ENCODE measurements at places on chromosomes 7 and 10.

DNA sequence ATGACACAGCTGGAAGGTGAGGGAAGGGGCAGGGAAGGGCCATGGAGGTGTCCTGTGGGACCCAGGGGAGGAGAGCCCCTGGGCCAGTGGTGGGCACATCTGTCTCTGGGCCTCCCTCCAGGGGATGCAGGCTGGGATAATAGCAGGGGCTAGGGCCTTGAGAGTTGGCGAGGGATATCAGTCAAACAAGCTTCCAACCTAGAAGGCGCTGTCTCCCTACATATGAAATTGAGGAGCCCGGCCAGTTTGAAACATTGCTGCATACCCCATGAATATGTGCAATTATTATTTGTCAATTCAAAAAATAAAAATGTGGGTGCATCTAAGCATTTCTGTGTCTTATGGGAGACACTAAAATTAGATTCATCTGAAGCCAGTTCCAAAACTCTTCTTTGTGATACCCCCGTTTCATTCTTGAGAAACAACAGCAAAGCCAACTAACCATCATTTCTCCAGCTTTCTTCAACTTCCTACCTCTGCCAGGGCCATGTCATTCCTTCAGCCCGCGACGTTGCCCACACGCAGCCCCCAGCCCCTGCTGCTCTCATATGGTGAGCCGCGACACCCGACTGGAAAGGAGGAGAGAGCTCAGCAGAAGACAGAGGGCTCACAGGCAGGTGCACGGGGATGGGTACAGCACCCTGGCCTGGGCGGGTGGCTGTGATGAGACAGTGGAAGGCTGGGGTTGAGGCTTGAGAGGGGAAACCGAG lies 418.7 kb downstream of the GLRX3 start:
- DNase-seq, result no peak

- no peak for DNase-seq
Observed at GRCh38 chr7:44563171-44563679, 10.5 kb downstream of the DDX56 start.

GRCh38 chr10:82938331-82938730 lies 1063.3 kb downstream of the NRG3 start:
- no peak for DNase-seq

GRCh38 chr10:2949948-2950354 lies 117.4 kb upstream of the PFKP start:
- peak; percentile 24 for DNase-seq

- DNase-seq, result peak; percentile 48
Observed at GRCh38 chr10:79241990-79242619, 105.2 kb upstream of the PPIF start.

GRCh38 chr7:14207138-14207537 lies 217.7 kb upstream of the ETV1 start:
- no peak for DNase-seq

DNA sequence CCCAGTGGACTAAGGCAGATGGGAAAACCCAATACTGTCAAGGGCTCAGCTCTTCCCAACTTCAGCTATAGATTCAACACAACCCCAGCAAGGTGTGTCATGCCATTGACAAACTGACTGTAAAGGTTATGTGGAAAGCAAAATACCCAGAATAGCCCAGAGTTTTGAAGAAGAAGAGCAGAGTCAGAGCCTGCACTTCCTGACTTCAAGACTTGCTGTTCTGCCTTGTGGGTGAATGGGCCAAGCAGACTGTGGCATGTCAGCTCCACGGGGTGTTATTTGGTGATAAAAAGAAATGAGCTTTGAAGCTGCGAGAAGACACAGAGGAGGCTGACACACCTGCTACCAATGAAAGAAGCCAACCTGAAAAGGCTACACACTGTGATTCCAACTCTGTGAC lies 89.7 kb downstream of the NKX6-2 start:
- DNase-seq, result no peak

GRCh38 chr7:156139112-156139511 lies 326.8 kb upstream of the SHH start:
- DNase-seq, result no peak

- no peak for DNase-seq
Observed at GRCh38 chr7:99196536-99197258, 11.2 kb downstream of the KPNA7 start.

GRCh38 chr10:3530346-3530745 lies 254.7 kb downstream of the KLF6 start:
- no peak for DNase-seq

DNA sequence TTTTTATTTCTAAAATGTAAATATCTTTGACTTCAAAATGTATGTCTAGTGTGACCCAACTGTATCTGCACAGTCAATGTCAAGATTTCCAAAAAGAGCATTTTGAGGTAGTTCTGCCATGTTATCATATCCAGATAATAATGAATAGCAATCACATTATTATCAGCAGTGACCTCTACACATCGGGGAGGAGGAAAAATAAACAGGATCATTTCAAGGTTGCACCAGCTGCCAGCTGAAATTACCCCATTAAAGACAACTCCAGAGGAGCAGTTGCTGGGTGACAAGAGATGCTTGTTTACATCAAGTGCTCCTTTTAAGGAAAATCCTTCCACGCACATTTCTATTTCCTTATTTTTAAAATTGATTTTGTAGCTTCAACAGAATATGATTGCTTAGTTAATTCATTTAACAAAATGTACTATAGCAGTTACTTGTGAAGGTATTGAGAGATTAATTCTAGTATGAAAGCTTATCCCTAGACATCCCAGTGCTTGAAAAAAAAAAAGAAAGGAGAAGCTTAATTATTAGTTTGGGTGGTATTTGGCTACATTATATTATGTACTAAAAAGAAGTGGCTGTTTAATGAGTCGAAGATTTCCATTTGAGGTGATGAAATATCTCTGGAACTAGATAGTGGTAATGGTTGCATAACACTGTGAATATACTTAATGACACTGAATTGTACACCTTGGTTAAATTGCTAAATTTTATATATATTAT lies 19.3 kb upstream of the SLC35G1 start:
- DNase-seq, result no peak

DNA sequence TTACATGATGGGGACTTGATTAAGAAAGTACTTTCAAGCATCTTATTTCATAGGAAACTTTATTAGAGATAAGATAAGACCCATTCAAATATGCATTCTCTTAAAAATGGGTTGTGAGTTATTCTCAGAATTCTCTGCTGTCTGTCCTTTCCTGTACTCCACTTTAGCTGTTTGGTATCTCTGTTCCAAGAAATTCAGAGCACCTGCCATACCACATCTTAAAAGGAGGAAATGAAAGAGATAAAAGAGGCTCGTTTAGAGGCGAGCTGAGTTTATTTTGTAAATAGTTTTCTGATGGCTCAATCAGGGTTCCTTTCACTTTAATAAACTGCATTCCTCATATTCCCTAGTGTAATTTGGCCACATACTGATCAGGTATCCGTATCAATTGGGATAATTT lies 87.2 kb downstream of the MDFIC start:
- DNase-seq, result no peak

DNA sequence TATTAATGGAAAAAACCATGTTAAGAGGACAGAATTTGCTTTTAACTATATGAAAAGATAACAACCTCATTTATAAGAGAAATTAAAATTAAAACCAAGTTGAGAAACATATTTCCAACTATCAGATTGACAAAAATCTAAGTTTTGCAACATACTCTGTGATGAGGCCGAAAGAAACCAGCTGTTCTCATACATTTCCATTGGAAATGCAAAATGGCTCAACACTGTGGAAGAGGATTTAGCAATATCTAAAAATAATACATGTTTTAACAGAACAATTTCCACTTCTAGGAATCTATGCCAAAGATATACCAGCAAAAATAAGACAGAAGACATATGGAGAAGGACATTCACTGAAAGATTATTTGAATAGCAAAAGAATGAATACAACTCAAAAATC lies 268.8 kb downstream of the DYNC1I1 start:
- no peak for DNase-seq

- DNase-seq, result no peak
Observed at GRCh38 chr7:81845744-81846241, 75.9 kb upstream of the HGF start.

GRCh38 chr10:33134011-33134751 lies 176.2 kb upstream of the ITGB1 start:
- DNase-seq, result peak; percentile 51

DNA sequence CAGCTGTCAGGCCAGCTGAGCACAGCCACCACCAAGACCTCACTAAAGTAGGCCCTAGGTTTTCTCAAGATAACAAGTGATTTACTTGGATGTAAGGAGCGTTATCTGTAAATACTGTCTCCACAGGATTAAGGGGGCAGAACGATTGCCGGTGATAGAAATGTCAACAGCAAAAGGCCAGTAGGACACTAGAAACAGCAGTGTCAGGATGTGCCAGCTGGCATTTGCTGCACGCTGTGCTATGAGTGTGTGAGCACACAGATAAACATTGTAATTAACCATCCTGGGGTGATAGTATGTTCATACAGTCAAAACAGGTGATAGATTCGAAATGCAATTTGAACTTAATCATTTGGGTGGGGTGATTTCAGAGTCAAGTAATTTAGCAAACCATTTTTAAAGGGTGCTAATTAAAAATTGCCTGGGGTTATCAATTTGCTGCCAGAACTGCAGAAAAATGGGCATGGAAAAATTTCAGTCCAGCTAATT lies 36.3 kb upstream of the NOBOX start:
- no peak for DNase-seq

DNA sequence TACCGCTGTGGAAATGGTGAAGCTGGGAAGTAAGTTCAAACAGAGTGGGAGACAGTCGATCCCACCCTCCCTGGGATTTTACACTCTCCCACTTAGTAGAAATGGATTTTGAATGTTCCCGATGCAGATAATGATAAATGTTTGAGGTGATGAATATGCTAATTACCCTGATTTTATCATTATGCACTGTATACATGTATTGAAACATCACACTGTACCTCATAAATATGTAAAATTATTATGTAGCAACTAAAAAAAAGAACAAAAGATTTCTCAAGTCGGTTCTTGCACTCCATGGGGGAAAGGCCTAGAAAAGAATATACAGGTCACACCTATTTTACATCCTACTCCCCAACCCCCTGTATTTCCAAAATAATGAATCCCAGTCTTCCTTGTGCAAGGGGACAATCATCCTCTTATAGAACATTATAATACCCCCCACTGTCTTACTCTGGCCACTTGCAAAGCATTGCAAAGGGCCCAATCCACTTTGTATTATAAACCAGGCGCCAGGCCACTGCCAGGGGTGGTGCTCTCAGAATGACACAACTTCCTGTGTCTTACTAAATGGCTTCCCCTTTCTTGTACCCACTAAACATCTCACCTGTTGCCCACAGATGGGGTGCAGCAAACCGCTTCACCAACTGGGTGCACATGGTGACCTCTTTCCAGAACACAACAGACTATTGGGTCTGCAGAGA lies 20.6 kb upstream of the OR2AE1 start:
- no peak for DNase-seq

- no peak for DNase-seq
Observed at GRCh38 chr7:114687238-114687637, 234.7 kb upstream of the MDFIC start.

DNA sequence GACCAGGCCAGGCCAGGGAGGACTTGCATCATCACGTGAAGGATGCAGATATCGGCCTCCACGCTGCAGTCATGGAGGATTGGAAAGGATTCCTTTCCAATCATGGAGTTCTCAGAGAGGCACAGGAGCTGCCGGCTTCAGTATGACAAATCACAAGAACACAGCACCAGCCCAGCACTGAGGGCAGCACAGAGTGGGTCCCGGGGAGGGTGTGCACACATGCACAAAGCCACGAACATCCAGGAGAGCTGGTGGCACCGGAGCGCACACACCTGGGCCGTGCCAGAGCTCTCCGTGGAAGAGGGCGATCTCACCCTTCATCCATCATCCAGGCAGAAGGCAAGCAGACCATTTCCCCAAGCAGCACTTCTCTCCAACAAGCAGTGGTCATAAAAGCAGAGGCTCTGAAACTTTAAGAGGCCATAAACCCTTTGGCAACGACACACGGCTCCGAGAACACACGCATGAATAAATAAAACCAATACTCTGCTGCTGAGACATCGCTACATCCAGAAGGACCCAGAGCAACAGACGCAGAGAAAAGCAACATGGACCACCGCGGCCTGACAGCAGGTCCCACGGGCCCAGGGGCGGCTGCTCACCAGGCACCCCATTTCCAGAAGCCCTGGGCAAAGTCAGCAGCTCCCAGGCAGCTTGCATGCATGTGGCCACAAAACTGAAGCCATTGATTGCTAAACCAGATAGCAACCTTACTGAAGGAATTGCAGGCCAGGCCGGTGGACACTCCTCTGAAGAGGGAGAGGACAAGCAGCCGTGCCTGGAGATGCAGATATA lies 180.8 kb downstream of the USP6NL start:
- DNase-seq, result no peak

- DNase-seq, result no peak
Observed at GRCh38 chr7:90595801-90596670, at the start of gene CDK14. CDK14 (plus strand) TSS chr7:90596321; CDS start chr7:90596628, 307 bp downstream.

GRCh38 chr10:98469001-98469931 lies 22.5 kb upstream of the HPS1 start:
- no peak for DNase-seq

- DNase-seq, result peak; percentile 4
Observed at GRCh38 chr7:93921607-93922566, at the start of gene GNG11. GNG11 (plus strand) TSS chr7:93921735; CDS start chr7:93922138, 403 bp downstream.

- no peak for DNase-seq
Observed at GRCh38 chr7:155856656-155857055, 44.4 kb upstream of the SHH start.

GRCh38 chr10:102225646-102226541 lies at the start of gene ELOVL3:
ELOVL3 (plus strand) TSS chr10:102226299; CDS start chr10:102226549, 250 bp downstream.
- peak; percentile 73 for DNase-seq

DNA sequence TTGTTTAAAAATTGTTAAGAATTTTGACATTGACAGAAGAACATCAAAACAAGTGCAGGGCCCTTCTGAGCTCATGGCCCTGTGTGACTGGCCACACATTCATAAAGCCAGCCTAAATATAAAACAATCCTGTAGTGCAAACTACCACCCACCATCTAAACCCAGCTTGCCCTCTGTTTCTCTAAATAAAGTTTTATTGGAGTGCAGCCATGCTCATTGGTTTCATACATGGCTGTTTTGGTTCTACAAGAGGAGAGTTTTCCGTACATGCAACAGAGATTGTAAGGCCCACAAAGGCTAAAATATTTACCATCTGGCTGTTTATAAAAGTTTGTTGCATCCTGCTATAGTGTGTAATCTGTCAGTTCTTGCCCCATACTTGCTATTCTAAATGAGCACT lies 54.6 kb upstream of the TRIM24 start:
- DNase-seq, result no peak

DNA sequence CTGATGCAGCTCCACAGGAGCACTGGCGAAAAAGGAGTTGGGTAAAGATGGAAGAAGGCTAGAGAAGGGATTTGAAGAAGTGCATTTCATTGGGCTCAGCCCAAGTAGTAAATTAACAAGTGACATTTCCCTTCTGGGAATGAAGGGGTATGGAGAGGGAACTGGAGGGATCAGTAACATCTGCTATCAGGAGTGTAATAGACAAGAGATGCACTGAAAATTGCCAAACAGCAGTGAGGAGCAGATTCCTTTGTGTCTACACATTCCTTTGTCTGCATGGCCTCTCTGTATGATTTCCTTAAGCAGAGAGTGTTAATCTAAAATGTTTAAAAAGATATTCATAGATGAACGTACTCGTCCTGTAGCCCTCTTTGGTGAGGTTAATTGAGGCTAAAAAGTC lies 148.2 kb upstream of the FERD3L start:
- DNase-seq, result no peak
